Aorta (tissue), 5 donors: ENCODE measurements at places on chromosomes 1 and 21. TPM values are rescaled to one million over a fixed set of nuclear protein-coding genes. Genes with fewer than 3 reads are reported as not detected.

Gene CELA3A
- total RNA-seq, result 5.0 TPM

Gene CRP
- total RNA-seq, result 0.32 TPM

Gene E2F2
- total RNA-seq, result 0.42 TPM

Gene AADACL4
- total RNA-seq, result not detected

Gene MPL
- 0.52 TPM for total RNA-seq

DNA sequence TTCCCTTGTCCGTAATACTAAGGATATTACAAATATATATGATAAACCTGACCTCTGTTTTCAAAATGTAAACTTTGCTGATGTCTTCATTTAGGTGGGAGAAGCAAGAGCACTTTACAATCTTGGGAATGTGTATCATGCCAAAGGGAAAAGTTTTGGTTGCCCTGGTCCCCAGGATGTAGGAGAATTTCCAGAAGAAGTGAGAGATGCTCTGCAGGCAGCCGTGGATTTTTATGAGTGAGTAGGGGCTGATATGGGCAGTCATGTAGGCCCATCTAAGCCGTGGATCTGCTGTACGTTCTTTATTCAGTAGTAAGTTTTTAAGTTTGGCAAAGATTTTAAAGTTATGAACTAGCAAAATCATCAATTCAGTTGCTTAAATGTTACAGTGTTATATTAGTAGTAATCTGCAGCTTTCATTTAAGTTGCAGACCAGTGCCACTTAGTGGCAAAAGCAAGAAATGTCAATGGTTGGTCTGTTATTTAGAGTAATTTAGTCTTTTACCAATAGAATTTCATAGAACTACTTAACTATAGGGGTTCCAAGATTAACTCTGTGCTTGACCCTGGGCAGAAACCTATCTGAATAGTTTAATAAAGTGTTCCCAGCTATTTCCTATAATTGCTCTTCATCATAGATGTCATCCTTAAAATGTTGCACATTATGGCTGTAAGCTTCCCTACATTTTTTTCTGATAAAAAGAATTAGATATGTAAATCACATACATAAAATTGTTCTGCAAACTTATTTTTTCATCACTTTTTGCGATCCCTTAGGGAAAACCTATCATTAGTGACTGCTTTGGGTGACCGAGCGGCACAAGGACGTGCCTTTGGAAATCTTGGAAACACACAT is 21.3 kb downstream of the GPSM2 start:
- no peaks in the 10 kb centered on the region for H3K36me3 ChIP-seq
- no peak overlapping the region for H3K4me3 ChIP-seq
- no peak for DNase-seq
- H3K4me1 ChIP-seq, result no peaks in the 10 kb centered on the region

DNA sequence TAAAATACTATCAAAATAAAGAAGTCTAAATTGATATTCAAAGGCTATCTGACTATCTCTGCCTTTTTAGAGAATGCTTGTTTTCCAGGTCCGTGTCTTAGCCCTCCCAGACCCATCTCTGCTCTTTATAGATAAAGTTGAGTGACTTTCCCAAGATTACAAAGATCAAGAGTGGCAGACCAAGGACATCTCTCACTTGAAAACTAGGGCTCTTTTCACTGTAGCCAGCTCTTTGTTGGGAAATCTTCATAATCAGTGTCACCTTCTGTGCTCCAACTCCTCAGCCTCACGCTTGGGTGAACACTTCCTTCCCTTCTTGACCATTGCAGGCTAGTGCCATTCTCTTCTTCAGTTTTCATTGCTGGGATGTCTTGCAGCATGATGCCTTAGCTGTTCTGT is 211.1 kb downstream of the PBX1 start:
- no peak overlapping the region for H3K4me3 ChIP-seq
- H3K4me1 ChIP-seq, result peaks cover 6% of the 10 kb centered on the region
- no peak for DNase-seq
- H3K36me3 ChIP-seq, result no peaks in the 10 kb centered on the region

GRCh38 chr21:45764792-45765191 is 121.3 kb downstream of the PCBP3 start:
- no peak overlapping the region for H3K27ac ChIP-seq
- H3K4me1 ChIP-seq, result no peaks in the 10 kb centered on the region
- no peaks in the 10 kb centered on the region for H3K36me3 ChIP-seq
- H3K27me3 ChIP-seq, result no peaks in the 10 kb centered on the region
- H3K4me3 ChIP-seq, result no peak overlapping the region
- peak; percentile 55 for DNase-seq

DNA sequence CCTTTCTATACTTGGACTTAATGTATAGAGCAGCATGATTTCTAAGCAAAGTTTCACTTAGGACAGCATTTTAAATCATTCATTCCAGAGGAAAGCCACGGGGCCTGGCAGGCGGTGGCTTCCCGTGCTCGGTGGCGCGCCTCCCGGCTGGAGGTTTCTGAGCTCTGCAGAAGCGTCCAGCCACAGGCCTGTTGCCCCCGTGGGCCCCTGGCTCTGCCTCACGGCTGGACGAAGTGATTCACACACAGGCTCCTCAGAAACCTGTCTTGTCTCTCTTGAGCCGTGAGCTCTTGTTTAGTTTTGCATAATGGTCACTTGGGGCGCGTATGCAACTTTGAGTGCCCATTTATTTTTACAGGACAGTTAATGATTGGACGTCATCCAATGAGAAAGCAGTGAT is 22.1 kb upstream of the DIP2A start:
- H3K4me3 ChIP-seq, result no peak overlapping the region
- no peaks in the 10 kb centered on the region for H3K27me3 ChIP-seq
- H3K36me3 ChIP-seq, result peaks cover 15% of the 10 kb centered on the region
- DNase-seq, result peak; percentile 68
- H3K4me1 ChIP-seq, result no peaks in the 10 kb centered on the region

Gene SF3B4
- total RNA-seq, result 37.3 TPM

DNA sequence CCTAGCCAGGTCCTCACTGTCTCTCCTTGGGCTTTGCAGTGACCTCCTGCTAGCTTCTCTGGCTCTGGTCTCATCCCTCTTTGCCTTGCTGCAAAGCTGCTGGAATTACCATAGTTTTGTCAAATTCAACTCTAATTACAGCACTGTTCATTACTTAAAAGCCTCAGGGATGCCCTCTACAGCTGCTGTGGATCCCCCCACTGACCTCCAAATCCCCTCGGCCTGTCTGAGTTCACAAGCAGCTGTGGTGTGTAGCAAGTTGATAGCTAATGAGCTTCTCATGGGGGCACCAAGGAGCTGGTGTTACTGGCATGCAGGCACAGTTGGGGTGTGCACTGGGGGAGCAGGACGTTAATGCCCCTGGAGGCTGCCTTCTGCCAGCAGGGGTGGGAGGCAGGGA is 24.8 kb downstream of the NIPAL3 start:
- no peaks in the 10 kb centered on the region for H3K36me3 ChIP-seq
- H3K4me3 ChIP-seq, result no peak overlapping the region
- no peaks in the 10 kb centered on the region for H3K27me3 ChIP-seq
- H3K4me1 ChIP-seq, result no peaks in the 10 kb centered on the region
- no peak overlapping the region for H3K27ac ChIP-seq

Gene CRYZL1
- 65.2 TPM for total RNA-seq

Gene PRRX1
- total RNA-seq, result 272 TPM

DNA sequence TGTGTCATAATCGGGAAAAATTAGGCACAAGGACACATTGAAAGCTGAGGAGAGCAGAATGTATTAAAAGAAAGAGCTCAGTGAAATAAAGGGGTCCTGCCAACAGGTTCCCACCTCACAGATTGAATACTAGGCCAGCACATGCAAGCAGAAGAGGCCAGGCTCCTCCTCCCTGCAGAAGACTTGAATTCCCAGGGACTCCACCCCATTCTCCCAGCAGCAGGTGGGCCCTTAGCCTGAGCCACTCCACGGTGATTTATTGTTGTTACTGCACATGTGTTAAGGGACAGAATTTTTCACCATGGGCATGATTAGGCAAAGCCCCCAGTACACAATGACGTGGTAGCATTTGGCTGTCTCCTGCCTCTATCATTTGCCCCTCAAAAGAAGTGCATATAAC is 1844.7 kb downstream of the NCAM2 start:
- no peaks in the 10 kb centered on the region for H3K27me3 ChIP-seq
- H3K27ac ChIP-seq, result no peak overlapping the region
- no peaks in the 10 kb centered on the region for H3K4me1 ChIP-seq
- no peaks in the 10 kb centered on the region for H3K36me3 ChIP-seq
- no peak overlapping the region for H3K4me3 ChIP-seq

- no peaks in the 10 kb centered on the region for H3K36me3 ChIP-seq
- DNase-seq, result no peak
- no peaks in the 10 kb centered on the region for H3K4me1 ChIP-seq
- H3K4me3 ChIP-seq, result no peak overlapping the region
- no peaks in the 10 kb centered on the region for H3K27me3 ChIP-seq
- no peak overlapping the region for H3K27ac ChIP-seq
Observed at GRCh38 chr1:30321996-30322858, 401.2 kb downstream of the MATN1 start.

Gene HFM1
- total RNA-seq, result 3.0 TPM

GRCh38 chr1:7011826-7012225 is 226.6 kb downstream of the CAMTA1 start:
- no peaks in the 10 kb centered on the region for H3K36me3 ChIP-seq
- H3K4me1 ChIP-seq, result no peaks in the 10 kb centered on the region
- no peak overlapping the region for H3K27ac ChIP-seq
- no peaks in the 10 kb centered on the region for H3K27me3 ChIP-seq
- no peak for DNase-seq
- H3K4me3 ChIP-seq, result no peak overlapping the region

GRCh38 chr21:41845310-41846032 is 33.7 kb downstream of the PRDM15 start:
- DNase-seq, result no peak
- H3K4me3 ChIP-seq, result no peak overlapping the region
- no peaks in the 10 kb centered on the region for H3K36me3 ChIP-seq
- H3K4me1 ChIP-seq, result no peaks in the 10 kb centered on the region
- H3K27ac ChIP-seq, result no peak overlapping the region

Gene CD244
- total RNA-seq, result 1.9 TPM

DNA sequence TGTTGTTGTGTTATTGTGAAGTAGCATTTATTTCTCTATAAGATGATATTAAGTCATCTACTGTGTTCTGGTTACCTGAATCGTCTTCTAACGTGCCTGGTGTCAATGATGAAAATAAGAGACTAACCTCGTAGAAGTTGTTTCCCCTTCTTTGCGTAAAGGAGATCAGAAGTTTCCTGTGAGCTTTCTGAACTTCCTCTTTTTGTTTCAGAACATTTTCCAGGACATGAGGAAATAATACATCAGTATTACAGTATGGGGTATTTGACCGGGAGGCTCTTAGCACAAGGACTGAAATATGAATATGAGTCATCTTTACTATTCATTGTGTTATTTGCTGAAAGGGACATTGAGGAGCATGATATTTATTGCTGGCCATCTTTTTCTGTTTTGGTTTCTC is 1.3 kb downstream of the ST6GALNAC3 start:
- H3K27ac ChIP-seq, result no peak overlapping the region
- H3K4me1 ChIP-seq, result no peaks in the 10 kb centered on the region
- no peak for DNase-seq
- no peak overlapping the region for H3K4me3 ChIP-seq

- no peaks in the 10 kb centered on the region for H3K36me3 ChIP-seq
- DNase-seq, result peak; percentile 32
- no peak overlapping the region for H3K27ac ChIP-seq
- H3K4me3 ChIP-seq, result no peak overlapping the region
Observed at GRCh38 chr21:43268804-43269186, 100.0 kb downstream of the CRYAA start.

- no peak overlapping the region for H3K4me3 ChIP-seq
- no peaks in the 10 kb centered on the region for H3K36me3 ChIP-seq
- DNase-seq, result no peak
- H3K27ac ChIP-seq, result no peak overlapping the region
Observed at GRCh38 chr21:25330266-25330665, 277.0 kb downstream of the MRPL39 start.
